Retina (tissue), 1 donor: ENCODE measurements at places on chromosomes 1 and 21.

DNA sequence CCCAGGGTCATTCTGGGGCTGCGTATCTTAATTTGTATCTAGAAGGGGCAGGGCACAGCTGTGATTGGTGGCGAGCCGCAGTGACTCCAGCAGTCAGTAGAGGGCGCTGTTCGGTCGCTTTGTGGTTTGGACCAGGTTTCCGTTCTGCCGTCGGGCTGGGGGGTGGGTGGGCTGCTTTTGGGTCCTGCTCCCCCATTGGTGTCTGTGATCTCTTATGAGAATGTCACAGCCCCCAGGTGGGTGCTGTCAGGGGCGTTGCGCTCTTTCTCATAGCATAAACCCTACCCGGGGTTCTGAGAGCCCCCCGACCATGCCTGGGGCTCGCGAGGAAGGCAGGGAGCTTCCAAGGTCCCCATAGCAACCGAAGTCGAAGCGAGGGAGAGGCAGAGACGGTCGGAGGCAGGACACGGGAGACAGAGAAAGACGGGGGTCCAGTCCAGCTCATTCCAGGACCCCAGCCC is 5.4 kb downstream of the TFF3 start:
- peak; percentile 92 for DNase-seq

- no peak for DNase-seq
Measured at GRCh38 chr1:78383923-78384322, 106.9 kb upstream of the PTGFR start.

- no peak for DNase-seq
Measured at GRCh38 chr1:112933820-112934571, 22.0 kb downstream of the SLC16A1 start.

DNA sequence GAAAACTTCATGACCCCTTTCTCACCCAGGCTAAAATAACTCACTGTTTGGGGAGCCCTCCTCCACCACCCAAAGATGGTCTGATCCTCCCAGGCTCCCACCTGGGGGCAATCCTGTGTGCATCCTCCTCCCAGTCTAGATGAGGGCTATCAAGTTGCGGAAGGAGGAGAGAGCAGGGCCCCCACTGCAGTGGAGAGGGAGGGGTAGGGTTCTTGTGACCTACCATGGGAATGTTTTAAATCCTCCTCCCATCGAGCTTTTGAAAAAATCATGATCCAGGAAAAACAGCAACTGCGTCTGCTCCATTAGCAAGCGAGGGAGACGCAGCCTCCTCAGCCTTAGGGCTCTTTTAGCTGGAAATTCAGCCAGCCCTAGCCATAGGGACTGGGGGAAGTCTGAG is 80.0 kb downstream of the NAV1 start:
- no peak for DNase-seq

GRCh38 chr1:1625404-1625775 is 6.6 kb upstream of the MMP23B start:
- no peak for DNase-seq

- DNase-seq = peak; percentile 74
Measured at GRCh38 chr1:206479183-206480125, 9.2 kb downstream of the IKBKE start.

DNA sequence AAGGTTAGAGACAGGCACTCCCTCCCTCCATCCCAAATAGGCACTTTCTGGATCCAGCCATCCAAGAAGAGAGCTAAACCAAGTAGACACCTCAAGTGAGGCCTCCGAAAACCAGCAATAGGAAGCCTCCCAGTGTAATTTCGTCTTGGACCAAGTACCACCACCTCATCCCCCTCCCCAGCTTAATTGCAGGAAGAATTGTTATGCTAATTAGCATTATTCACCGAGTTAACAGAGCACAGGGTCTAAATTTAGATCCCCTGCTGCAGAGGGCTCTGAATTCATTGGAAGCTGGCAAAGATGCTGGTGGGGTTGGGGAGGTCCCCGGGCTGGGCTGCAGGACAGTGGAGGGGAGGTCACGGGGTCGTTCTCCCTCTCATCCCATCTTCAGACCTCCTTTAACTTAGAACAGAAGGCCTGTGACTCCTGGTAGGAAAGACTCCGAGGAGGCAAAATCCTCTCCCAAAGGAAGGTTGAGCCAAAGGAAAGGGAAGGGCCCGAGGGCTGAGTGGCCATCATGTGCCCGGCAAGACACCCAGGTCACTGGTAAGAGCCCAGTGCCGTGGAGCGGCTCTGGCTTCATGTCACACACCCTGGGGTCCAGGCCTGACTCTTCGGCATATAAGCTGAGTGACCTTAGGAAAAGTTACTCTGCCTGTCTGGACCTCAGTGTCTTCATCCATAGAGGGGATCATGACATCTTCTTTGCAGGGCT is 209.2 kb upstream of the GRIK3 start:
- DNase-seq = no peak

- no peak for DNase-seq
Measured at GRCh38 chr1:20071416-20071815, 1.4 kb downstream of the PLA2G5 start.

- no peak for DNase-seq
Measured at GRCh38 chr1:221137666-221138065, 258.4 kb downstream of the HLX start.

- no peak for DNase-seq
Measured at GRCh38 chr1:203464226-203464625, 11.4 kb upstream of the PRELP start.

DNA sequence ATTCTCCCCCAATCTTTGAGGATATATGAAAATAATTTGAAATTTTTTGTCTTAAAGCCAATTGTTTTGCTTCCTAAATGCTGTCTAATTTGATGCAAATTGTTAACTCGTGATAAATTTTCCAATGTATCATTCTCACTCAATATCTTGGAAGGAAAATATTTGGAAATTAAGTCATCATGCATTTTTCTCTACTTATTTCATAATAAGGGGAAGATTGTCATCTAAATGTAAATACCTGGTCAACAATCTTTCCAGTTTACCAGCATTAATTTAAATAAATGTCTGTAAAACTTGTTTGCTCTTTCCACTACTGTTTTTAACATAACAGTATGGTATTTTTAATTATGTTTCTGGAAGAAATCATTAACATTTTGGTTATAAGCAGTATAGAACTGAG is 78.3 kb upstream of the KCTD3 start:
- no peak for DNase-seq

- no peak for DNase-seq
Measured at GRCh38 chr1:214934045-214934444, 148.5 kb upstream of the KCNK2 start.

GRCh38 chr21:42400525-42400924 is 3.2 kb upstream of the UBASH3A start:
- no peak for DNase-seq

DNA sequence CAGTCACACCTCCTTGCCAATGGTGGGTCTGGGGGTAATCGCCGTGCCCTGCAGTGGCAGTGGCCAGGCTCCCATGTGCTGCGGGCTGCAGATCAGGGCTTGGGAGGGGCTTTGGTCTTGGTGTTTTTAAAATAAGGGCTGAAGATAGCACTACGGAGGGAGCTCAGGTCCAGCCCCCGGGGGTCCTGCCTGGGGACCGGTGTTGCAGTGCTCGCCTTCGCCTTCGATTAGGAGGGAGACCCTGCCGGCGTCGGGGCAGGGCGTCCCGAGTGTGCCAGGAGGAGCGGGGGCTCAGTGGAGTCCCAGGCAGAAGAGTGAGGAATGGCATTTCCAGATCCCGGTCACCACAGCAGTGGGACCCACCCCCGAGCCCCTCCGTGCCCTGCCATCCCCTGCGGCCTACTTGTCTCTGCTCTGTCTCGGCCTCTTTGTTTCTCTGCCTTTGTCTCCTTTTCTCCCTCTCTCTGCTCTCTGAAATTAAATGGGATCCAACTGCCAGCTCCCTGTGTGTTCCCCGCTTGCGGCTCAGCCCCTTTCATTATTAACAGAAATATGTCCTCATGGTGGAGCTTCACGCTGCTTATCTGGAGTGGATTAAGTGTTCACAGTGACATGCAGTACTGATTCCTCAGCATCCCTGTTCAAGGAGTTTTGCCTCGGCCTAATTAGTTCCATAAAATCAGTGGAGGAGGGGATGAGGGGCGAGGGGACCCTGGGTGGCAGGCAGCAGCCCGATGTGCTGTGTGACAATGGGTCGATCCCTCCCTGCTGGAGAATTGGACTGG is 44.4 kb downstream of the DMRTB1 start:
- DNase-seq = peak; percentile 82

- peak; percentile 87 for DNase-seq
Measured at GRCh38 chr1:112501810-112502641, 6.7 kb upstream of the WNT2B start.

DNA sequence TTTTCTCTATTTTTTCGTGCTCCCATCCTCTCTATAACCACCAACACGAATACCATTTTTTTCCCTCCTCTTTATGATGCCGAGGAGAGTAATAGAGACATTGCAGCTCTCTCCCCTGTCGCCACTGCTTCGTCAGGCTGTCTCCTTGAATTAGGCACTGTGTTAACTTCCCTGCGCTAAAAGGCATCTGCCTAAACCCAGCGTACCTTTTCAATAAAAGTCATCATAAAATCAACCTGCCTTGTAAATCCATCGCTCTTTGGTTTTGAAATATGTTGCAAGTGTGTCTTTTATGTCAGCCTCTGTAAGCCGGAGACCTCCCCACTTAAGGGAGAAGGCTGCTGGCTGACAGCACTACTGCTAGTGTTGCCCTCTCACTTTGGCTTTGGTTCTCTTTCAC is 8.7 kb downstream of the RNF220 start:
- DNase-seq = peak; percentile 59

DNA sequence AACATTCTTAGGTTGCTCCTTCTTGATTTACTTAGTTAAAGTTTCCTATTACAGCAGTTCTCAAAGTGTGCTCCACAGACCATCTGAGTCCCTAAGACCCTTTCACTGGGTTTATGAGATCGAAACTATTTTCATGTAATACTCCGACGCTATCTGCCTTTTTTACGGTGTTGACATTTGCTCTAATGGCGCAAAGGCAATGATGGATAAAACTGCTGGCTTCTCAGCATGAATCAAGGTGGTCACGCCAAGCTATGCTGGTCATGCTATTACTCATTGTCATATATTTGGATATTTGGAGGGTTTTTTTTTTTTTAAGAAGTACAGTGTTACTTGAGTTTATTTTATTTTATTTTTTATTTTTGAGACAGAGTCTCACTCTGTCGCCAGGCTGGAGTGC is 235.1 kb downstream of the KIF26B start:
- no peak for DNase-seq
